ENCODE measurements at places on chromosomes 5 and 9.

DNA sequence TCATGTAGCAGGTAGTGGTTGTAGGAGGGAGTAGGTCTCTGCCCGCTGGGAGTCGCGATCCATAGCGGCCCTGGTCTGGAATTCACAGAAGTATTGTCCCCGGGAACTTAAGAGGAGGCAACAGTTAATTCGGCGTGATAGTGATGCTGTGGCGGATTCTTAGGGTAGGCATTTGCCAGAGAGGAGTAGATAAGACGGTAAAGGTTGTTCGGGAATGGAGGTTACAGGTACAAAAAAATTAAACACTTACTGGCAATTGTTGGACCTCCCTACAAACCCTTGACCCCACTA lies 679 bp downstream of the SMC5 start:
- DNase-seq, result no peak

- DNase-seq, result no peak
Measured at GRCh38 chr9:132439153-132439552, 29.1 kb downstream of the CFAP77 start.

DNA sequence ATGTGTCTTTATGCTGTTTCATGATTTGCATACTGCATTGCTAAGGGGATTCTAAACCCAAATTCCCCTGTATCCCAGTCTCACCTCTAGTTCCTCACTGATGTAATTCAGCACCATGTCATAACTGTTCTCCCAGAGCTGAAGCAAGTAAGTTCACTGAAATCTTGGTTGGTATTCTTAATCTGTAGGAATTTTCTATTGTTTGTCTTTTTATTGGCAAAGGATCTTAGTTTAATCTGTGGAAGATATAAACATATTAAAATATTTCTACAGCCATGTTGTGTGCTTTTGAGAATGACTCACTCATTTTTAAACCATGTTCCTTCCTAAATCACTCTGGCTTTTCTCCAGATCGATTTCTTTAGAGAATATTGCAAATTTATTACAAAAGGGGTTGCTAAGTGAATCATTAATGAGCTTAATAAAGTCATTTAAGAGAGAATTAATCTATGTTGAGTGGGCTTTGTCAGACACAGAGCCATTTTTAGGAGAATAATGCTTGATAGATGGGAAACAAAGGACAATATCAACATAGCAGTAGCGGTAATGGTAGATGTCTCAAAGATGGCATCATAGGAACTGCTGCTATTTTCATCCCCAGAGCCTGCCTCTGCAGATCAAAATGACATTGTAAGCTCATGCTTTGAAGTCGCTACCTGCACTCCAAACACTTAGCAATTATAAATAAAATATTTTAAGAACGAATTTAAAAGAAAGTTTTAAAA lies 110.0 kb downstream of the ENC1 start:
- DNase-seq, result no peak

DNA sequence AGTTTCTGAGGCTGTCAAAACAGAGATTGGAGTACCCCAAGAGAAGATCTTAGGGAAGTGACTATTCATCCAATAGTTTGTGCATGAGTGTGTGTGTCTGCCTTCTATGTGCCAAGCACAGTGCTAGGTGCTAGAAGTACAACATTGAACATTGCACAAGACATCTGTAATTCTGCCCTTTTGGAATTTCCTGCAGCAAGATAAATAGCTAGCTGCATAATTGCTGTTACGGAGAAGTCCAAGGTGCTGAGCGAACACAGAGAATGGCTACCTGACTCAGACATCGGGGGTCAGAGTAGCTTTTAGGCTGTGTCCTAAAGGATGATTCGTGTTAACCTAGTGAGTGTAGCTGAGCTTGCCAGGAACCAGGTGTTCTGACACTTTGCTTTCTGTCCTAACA lies 44.8 kb downstream of the PAPPA start:
- DNase-seq, result no peak

DNA sequence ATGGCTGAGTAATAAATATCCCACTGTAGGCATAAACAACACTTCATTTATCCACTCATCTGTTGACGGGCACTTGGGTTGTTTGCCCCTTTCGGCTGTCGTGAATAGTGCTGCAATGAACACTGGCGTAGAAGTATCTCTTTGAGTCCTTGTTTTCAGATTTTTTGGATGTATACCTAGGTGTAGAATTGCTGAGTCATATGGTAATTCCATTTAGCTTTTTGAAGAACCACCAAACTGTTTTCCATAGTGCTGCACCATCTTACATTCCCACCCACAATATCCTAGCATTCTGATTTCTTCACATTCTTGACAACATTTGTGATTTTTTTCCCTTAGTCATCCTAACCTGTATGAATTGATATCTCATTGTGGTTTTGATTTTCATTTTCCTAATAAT lies 109.0 kb downstream of the NXNL2 start:
- DNase-seq, result no peak
